ENCODE measurements at places on chromosomes 6 and 20.

DNA sequence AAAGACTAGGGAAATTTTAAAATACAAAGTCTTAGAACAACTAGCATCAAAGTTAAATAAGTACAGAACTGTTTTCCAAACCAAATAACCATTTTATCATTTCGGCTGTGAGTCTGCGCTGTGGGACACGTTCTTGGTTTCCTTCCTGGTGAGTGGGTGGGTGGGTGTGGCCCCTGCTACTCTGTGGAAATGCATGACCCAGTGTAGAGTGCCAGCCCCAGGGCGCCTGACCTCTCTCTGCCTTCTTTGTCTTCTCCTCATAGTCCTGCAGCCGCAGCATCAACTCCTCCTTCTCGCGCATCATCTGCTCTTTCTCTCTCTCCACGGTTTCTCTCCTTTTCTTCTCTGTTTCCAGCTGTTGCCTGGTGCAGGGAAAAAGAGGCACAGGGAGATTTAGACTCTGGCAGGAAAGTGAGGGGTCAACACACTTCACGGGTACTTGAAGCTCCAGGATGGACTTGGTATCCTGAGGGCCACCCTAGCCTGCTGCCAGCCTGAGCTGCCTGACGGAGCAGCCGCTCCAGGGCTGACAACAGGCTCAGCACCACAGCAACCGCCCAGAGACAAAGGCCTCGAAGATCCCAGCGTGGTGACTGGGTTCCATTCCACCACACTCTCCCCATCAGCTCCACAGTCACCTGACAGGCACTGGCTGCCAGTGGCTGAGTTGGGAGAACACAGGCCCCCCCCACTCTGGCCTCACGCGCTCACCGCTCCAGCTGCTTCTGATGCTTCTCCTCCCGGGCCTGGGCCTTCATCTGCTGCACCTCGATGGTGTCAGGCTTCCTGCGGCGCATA, 48.4 kb downstream of the EZR start:
- no peak for DNase-seq

DNA sequence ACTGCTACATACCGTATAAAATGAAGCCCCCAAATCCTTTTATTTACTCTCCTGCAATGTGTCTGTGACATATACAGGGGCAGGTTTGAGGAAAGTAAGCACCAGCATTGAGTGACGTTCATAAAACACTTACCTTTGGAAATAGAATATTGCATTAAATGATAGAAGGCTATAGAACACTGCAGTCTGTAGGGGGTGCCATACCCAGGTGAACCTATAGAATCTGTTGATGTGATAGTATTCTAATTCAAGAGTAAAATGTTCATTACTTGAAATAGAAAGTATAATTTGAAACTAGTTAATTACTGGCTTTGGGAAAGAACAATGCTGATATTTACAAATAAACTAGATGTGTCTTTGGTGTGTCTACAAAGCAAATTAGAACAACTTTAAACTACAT, 47.0 kb upstream of the PRL start:
- DNase-seq: no peak

- no peak for DNase-seq
These were observed 71.3 kb downstream of the ATXN1 start for GRCh38 chr6:16689788-16690607.

DNA sequence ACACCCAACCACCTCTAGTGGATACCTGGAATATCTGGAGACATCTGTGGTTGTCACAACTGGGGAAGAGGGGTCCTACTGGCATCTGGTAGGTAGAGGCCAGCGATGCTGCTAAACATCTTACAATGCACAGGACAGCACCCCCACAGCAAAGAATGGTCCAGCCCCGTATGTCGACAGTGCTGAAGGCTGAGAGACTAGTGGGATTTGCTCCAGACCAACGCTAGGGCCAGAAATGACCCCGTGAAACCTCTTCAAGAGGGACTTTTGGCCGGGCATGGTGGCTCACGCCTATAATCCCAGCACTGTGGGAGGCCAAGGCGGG, 7.2 kb downstream of the PREX1 start:
- DNase-seq: no peak

GRCh38 chr6:137949686-137950390, 82.8 kb downstream of the TNFAIP3 start:
- no peak for DNase-seq

DNA sequence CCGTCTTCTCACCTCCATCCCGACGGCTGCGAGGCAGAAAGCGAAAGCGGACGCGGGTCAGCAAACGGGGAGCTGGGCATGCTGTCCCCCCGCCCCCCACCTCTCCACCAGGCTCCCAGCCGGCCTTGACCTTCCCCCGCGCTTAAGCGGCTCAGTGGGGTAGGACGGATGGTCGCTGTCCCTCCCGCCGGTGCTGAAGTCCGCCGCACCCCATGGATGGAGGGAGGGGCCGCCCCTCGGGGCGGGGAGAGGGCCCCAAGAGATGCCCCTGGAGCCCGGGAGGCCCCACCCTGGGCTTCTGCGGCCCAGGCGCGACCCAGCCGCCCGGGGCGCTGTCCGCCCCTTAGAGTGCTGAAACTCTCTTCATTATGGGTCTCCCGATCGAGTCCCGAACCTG, at the start of gene KCNB1:
KCNB1 (minus strand) TSS at position 48 of the 397 bp plus-strand sequence. CDS start 188 bp downstream, outside the sequence.
- no peak for DNase-seq

- DNase-seq: peak; percentile 49
These were observed 31.4 kb downstream of the COL11A2 start for GRCh38 chr6:33160728-33161344.

DNA sequence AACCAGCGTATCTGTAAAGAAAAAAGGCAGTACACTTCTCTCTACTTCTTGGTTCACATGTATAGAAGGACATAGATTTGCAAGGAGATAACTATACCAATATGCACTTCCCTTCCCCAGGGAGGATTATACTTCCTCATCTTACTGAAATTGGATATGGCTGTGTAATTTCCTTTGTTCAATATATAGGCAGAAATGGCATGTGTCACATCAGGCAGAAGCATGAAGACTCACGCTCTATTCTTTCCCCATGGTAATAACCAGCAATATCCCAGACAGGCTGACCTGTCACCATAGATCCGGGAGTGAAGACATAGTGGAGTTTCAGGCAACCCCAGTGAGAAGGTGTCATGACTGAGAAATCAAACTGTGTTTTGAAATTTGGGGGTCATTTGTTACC, 518.3 kb downstream of the KIF16B start:
- no peak for DNase-seq

GRCh38 chr6:28335040-28335563, 846 bp downstream of the ZSCAN31 start:
- DNase-seq: no peak

DNA sequence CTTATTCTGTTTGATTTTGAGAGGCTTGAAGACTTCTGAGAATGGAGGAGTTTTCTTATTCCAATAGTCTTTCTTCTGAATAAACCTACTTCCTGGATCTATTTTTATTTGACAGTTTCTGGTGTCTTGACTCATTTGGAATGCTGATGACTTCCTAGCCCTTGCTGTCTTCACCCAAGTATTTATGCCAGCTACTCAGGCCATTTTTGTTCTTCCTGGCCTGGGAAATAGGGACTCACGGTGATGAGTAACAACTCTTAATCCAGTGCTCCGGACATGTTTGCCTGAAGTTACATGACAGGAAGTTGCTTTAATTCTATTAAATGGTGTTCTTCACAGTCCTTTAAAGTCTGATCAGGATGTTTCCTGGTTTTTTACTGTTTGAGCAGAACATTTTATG, 272.1 kb upstream of the EYS start:
- no peak for DNase-seq

DNA sequence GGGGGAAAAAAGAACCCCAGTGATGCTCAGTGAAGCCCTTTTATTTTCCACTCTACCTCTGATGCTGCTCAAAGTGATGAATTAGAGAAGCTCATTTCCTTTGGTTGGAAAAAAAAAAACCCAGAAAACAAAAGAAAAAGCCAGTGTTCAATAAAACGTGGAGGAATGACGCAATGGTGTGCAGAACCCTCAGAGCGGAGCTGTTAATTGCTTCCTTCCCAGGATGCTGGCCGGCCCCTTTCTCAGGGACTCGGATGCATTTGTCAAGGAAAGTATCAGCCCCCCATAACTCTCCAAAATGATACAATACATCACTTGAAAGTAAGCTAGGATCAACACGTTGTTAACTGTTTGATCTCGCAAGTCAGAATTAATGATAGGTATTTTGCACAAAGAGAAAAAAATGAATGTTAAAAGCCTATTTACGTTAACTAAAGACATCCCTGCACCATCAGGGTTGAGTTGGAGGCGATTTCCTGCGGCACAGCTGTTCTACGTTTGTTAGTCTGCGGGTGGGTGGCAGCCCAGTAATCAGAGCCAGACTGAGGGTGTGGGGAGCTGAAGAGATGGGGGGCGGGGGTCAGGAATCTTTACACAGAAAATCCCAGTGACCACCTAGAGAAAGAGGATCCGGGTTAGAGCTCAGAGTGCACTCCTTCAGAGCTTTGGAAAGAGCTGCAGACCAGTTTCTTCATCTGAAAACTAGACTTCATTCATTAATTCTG, 132.4 kb downstream of the BMP7 start:
- no peak for DNase-seq

GRCh38 chr6:127288705-127289104, 22.0 kb downstream of the RNF146 start:
- no peak for DNase-seq

DNA sequence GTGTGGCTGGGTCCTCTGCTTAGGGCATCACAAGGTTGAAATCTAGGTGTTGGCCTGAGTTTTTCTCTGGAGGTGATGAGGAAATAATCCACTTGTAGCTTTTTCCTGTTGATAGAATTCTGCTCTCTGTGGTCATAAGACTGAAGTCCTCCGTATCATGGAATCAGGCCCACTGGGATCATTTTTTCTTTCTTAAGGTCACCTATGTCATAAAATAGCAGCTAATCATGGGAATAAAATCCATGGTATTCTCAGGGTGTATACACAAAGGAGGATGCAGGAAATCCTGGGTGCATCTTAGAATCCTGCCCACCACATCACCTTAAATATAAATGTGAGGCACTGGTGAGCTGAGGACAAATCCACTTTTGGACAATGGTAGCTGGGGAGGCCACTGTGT, 72.7 kb downstream of the PRDM1 start:
- no peak for DNase-seq

DNA sequence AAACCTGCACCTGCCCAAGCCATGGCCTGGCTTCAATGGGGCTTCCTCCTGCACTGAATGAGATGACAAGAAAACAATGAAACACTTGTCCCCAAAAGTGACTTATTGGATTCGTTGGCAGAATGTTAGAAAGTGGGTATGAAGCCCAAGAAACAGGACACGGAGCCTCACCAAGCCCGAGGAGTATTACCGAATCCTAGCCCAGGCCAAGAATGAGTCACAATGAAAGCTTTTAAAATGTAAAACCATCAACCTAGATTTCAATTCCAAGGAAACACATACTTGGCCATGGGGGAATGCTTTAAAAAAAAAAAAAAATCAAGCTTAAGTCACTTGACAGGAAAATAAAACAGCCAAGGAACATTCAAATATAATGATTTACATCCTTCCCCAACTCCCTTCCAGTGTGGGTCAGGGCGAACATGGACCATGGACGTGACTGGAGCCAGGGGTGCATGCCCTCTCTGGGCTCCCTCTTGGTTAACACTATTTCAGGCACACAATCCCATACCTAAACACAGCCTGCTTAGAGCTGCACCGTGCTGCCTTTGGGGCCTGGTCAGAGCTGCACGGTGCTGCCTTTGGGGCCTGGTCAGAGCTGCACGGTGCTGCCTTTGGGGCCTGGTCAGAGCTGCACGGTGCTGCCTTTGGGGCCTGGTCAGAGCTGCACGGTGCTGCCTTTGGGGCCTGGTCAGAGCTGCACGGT, 3.1 kb upstream of the STX16 start:
- no peak for DNase-seq

- DNase-seq: no peak
These were observed 6.4 kb downstream of the SNPH start for GRCh38 chr20:1272368-1273100.

DNA sequence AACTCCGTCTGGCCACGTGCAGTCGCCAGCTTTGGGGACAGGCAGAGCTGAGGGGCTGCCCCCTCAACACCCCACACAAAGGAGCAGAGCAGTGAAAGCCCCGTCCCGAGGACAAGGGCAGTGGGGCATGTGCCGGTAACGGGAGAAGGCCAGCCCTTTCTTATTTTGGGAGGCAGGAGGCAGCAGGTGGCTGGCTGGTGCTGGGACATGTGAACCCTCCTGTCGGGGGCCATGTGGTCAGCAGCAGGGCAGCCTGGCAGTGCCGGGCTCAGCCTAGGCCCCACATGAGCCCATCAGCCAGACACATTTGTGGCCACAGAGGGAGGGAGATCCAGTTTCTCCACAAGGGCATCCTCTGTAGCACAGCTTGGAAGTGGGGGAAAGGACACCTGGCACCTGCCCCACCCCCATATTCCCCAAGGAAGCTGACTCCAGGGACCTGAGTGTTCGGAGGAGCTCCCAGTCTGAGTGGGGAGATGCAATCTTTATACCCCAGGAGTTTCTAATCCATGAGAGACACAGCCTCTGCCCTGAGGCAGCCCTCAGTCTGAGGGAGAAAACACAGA, 137.6 kb downstream of the MRPL14 start:
- no peak for DNase-seq

DNA sequence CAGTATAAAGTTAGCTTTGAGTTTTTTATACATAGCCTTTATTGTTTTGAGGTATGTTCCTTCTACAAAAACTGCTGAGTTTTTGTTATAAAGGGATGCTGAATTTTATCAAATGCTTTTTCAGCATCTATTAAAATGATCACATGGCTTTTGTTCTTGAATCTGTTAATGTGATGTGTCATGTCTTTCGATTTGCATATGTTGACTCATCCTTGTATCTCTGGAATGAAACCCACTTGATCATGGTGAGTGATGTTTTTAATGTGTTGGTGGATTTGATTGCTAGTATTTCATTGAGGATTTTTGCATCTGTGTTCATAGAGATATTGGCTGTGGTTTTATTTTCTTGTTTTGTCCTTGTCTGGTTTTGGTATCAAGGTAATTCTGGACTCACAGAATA, 24.7 kb upstream of the BLCAP start:
- DNase-seq: peak; percentile 16

- DNase-seq: no peak
These were observed 1.7 kb downstream of the SAPCD1 start for GRCh38 chr6:31764198-31764597.

DNA sequence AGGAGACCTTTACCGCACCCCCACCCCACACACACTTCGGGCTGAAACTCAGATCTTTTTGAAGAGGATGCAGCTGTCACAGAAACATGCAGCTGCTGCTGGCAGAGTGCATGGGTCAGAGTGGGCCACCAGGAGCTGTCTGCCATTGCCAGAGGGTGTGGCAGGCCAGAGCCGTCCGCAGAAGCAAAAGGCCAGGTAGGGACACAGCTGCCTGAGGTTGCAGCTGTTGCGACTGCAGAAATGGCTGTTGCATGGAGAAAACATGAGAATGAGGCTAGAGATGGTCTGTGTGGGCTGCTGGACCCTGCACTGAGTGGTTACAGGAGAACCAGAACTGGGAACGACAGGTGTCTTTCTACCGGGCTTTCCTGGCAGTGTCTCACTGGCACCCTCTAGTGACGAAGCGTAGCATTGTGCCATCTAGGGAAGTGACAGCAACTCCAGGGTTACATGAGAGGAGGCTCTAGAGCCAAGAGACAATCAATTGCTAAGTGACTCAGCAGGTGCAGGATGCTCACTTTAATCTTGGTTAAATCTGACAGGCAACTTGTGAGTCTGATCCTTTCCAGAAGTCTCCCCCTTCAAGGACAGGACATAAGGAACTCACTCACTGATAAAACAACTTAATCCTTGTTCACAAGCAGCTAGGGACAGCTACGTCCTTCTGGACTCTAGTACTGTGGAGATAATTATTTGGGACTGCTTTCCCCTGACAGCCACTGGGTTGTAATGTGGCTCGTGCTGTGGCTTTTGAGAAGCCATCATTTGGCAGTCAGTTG, 29.1 kb upstream of the SERPINB9 start:
- peak; percentile 57 for DNase-seq

GRCh38 chr6:150413781-150414281, 45.0 kb downstream of the IYD start:
- DNase-seq: no peak

GRCh38 chr20:62294516-62294915, 8.3 kb upstream of the ADRM1 start:
- DNase-seq: no peak

All from RCC 7860 (cell line).